ENCODE measurements at places on chromosomes 16 and 17.

- no peak for DNase-seq
Measured at GRCh38 chr17:51718983-51719382, 439.5 kb downstream of the CA10 start.

GRCh38 chr17:65474660-65475059 lies 86.8 kb downstream of the AXIN2 start:
- DNase-seq: no peak

- DNase-seq: no peak
Measured at GRCh38 chr16:76535-77272, 1.3 kb upstream of the MPG start.

DNA sequence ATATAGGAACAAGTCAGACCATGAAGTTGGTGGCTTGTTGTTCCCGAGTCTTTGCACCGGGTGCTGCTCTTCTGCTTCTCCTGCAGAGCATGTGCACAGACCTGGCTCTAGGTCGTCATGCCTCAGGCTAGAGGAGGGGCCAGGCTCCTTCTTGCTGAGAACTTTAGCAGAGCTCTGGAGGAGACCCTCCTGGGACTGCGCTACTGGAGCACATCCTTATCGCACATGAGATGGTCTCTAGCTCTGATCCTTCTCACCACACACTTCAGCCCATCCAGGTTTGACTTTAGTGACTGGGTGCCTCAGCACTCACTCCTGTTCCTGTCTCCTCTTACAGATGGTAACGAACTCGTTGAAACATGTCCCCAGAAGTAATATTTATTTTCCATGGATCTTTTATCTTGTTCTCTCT lies 14.9 kb downstream of the FOXK2 start:
- no peak for DNase-seq

DNA sequence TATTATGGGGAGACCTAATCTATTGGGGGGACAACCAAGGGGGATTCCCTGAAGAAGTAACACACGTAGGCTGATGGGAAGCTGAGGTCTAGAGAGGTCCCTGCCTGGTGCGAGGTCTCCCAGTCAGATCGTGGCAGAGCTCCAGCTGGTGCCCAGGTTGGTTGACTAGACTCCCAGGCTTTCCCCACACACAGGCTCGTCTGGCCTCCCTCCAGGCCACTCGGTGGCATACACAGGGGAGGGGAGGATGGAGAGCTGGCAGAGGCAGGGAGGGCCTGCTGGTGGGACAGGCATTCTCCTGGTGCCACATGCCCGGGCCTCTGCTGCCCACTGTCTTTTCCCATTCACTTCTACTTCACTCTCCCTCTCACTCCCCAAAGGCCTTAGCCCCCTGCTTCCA lies 8.5 kb upstream of the SOCS3 start:
- DNase-seq: no peak

DNA sequence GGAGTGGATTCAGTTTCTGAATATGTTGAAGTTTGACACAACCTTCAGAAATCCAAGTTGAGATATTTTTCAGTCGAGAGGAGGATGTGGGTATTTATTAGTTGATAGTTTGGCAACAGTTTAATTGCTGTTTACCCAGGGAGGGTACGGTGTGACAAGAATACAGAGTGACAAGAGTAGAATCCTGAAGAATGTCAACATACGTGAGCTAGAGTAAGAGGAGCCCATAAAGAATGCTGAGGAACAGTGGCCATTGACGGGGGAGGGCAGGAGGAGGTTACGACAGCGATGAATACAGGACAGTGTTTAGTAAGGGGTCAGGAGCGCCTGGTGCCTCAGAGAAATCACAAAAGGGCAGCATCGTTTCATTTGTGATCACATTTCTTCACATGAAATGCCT lies 76.5 kb downstream of the AATF start:
- DNase-seq: no peak

DNA sequence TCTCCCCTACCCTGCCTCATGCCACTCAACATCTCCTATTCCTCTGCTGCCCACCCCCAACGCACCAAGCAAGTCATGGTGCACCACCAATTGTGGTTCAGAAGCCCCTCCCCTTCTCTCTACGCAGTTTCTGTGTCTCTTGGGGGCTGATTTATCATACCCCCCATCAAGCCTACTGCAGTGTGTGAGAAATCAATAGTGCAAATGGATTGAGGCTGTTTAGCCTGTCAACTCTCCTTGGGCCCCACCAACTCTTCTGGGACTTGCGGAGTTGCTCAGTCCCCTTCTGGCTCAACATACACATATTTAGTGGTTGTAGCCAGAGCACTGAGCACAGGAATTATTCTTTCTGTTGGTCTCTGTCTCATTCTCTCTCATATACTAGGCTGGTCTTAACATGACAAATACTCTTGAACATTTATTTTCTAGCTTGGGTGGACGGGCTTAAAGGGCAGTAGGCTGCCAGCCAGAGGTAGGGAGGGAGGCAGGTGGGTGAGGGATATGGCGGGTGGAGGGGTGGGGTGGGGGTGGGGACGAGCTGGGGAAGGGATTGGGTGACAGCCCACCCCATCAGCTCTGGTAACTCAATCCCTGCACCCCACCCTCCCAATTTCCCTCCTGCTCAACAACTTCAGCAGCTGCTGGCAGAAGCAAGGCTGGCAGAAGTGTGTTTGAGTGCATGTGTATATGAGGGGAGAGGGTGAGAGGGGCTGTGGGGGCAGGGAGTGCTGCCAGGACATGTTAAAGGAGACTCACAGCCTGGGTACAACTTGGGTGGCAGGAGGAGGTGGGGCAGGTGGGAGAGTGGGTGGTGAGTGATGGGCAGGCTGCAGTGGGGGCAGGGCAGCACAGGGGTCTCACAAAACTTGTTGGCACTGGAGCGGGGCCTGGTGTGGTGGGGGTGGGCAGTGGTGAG lies 4.9 kb downstream of the RARA start:
- no peak for DNase-seq

DNA sequence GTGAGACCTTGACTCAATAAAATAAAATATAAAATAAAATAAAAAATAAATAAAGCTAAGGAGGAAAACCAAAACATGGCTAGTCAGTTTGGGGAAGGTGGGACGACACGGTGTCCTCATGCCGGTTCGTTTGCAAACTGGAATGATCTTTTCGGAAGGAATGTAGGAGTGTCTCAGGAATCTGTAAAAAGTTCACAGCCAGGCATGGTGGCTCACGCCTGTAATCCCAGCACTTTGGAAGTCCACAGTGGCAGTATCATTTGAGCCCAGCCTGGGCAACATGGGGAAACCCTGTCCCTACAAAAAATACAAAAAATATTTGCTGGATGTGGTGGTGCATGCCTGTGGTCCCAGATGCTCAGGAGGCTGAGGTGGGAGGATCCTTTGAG lies 14.7 kb upstream of the RPTOR start:
- no peak for DNase-seq

- DNase-seq: no peak
Measured at GRCh38 chr16:83554540-83554939, 253.2 kb upstream of the HSBP1 start.

GRCh38 chr17:50280801-50281441 lies 6.7 kb downstream of the TMEM92 start:
- no peak for DNase-seq

- no peak for DNase-seq
Measured at GRCh38 chr16:20175358-20175757, 101.7 kb upstream of the GPR139 start.

DNA sequence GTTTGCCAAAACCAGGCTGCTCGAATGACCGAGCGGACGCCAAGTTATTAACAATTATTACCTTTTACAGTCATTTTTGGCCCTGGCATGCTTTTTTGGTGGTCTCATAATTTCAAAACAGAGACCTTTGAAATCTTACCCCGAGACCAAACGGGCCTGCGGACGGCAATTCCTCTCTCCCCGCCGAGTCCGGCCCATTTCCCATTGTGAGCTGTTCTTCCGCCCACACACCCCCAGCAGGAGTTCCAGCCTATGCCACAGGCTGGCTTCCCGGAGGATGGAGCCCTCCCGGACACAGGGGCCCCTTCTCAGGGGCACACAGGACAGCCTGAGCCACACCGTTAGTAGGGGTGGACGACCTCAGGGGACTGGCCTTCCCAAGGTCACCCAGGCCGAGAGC lies 130.7 kb downstream of the C16orf95 start:
- DNase-seq: no peak

DNA sequence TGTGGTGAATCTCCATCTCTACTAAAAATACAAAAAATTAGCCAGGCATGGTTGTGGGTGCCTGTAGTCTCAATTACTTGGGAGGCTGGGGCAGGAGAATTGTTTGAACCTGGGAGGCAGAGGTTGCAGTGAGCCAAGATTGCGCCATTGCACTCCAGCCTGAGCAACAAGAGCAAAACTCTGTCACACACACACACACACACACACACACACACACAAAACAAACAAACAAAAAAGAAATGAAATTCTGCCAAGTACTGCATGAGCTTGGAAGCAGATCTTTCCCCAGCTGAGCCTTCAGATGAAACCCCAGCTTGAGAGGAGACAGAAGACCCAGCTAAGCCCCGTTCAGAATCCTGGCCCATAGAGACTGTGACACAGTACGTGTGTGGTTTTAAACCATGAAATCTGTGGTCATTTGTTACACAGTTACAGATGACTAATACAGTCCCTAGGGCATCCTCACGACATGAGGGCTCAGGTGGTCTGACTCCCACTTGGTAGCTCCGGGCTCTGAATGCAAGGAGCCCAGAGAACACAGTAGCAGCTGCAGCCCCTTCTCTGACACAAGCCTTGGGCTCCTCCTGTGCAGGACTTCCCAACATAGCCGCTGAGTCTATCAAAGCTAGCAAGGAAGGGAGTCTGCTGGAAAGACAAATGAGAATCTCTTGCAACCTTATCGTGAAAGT lies 132.8 kb downstream of the SEC14L1 start:
- no peak for DNase-seq

- no peak for DNase-seq
Measured at GRCh38 chr17:27530764-27531391, 74.6 kb downstream of the KSR1 start.

- DNase-seq: no peak
Measured at GRCh38 chr16:20424129-20424866, 15.0 kb downstream of the ACSM5 start.

GRCh38 chr17:3972931-3973330 lies 8.7 kb upstream of the ATP2A3 start:
- no peak for DNase-seq

GRCh38 chr17:66900126-66901010 lies 64.1 kb upstream of the CACNG4 start:
- no peak for DNase-seq

- DNase-seq: no peak
Measured at GRCh38 chr17:7025245-7025644, 2.4 kb downstream of the BCL6B start.

DNA sequence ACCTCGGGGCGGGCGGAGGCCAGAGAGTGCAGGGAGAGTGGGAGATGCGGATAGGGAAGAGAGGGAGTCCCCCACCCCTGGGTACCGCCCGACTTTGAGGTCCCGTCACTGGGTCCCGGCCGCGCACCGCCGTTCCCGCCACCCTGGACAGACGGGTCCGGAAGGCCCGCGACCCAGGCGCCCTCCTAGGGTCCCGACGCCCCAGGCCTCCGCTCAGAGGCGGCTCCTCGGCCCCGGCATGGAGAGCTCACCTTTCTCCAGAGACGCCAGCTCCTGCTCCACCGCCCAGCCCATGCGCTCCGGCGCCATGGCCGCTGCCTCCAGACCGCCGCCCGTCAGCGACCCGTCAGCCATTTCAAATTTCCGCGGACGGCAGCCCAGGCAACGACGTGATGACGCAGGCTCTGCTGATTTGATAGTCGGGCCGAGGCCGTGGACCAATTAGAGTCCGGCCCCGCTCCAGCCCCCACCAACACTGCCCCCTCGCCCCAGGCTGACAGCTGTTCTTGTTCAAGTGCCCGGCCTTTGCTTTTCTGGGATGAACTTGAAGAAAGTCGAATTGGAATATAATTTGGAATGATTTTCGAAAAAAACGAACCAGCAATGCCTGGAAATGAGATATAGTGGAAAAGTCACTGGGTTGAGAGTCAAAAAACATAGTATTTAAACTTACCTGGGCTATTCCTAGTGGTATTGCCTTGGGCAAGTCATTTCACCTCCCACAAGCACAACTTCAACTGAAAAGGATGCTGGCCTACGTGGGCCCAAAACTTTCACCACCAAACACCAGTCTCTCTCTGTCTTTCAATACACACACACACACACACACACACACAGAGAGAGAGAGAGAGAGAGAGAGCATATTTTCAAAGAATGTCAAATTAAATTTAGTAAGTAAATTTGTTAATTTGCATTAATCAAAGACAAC lies at the start of gene SHCBP1:
Gene SHCBP1, minus strand, starts transcription at position 374 of the 928 bp plus-strand sequence. Its CDS starts 20 bp downstream, at position 354.
- DNase-seq: peak; percentile 42

DNA sequence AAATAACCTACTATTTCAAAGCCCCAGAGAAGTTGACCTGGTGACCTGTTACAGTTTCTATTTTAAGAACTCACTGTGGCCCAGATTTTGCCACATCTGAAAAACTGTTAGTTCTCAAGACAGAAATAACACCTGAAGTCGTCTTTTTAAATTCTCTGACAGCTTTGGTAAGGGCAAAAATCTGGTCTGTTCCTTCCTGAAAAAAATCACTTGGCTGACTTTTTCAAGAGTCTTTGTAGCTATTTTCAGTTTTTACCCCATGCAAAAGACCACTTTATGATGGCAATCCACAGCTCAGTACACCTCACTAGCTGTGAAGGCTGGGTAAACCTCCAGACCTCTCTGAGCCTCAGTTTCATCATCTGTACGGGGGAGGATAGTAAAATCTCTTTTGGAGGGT lies 60.7 kb upstream of the SREBF1 start:
- DNase-seq: no peak

- DNase-seq: no peak
Measured at GRCh38 chr16:85722128-85722893, 28.6 kb downstream of the C16orf74 start.

- no peak for DNase-seq
Measured at GRCh38 chr17:72038427-72038826, 82.4 kb upstream of the SOX9 start.

DNA sequence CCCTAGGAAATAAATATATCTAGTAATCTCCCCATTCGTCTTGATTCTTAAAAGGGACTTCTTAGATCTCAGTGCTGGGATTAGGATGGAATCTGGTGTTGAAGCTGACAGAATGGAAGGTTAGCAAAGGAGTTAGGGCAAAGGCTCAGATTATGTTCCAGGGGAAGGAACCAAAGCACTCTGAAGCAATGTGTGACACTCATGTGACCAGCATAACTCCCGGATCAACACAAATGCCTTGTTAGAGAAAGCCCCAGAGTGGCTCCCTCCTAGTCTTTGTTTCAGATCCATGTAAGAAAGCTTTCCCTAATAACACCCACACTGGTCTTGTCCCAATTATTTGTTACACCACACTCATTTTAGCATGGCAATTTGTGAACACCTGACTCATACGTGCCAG lies 62.6 kb upstream of the ERN1 start:
- no peak for DNase-seq

Data from T-helper 9 cell (primary cell).